Uterus (tissue), 4 donors: ENCODE measurements at places on chromosomes 7 and 10.

- no peak for DNase-seq
These were observed 131.9 kb downstream of the SDK1 start for GRCh38 chr7:3432911-3433310.

GRCh38 chr10:116620423-116621400, at the start of gene PNLIPRP2:
Gene PNLIPRP2, plus strand, starts transcription at chr10:116620953.
- DNase-seq: no peak

GRCh38 chr10:34794835-34795234, 20.3 kb downstream of the PARD3 start:
- no peak for DNase-seq

DNA sequence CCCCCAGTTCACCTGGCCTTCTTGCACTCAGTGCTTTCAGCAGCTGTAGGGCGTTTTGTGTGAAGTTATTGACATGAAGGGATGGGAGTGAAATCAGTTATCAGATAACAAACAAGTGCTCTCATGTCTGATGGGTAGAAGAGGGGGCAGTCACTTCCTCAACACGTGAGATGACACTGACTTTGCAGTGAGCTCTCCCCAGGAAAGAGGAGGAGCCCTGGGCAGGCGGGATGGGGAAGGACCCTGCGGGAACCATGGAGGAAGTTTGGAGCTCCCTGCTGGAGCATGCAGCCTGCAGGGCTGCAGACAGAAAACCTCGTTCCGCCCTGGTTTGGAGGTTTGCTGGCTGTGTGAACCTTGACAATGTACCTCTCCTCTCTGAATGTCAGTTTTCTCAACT, 38.7 kb downstream of the GPR26 start:
- DNase-seq: no peak

DNA sequence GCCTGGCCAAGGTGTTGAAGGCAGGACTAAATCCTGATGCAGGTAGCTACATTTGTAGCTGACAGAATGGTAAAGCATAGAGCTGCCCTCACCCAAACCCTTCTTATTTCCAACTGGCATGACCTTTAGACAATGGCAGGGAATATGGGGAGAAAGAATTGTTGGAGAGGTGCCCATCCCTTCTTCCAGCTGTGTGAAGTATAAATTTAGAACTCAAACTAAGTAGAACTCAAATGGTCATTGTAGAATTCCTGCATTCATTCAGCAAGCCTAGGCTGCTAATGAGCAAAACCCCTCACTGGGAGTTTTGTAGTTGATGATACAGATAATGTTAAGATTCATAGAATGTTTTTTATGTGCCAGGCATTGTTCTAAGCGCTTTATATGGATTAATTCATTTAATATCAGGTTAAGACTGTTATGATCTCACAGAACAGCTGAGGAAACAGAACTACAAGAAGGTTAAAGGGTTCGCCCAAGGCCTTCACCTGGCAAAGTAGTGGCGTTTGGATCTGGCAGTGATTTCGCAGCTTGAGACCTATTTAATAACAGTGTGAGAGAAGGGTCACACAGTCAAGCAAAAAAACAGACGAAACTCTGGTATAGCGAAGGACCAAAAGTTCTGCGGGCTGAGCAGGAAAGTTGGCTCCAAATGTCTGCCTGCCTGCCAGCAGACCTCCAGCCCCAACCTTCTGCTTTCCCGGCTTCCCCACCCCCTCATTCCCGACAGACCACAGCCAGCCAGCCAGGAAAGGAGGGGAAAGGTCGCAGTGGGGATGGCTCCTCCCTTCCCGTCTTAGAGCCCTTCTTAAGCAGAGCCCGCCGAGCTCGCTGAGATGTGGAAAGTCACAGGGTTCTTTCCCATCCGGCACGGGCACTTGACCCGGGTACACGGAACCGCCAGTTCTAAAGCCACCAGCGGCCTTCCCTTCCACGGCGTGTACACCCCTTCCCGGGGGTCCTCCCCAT, 1.6 kb upstream of the HILPDA start:
- DNase-seq: peak; percentile 92

GRCh38 chr10:49364051-49364450, 31.8 kb downstream of the DRGX start:
- DNase-seq: no peak

DNA sequence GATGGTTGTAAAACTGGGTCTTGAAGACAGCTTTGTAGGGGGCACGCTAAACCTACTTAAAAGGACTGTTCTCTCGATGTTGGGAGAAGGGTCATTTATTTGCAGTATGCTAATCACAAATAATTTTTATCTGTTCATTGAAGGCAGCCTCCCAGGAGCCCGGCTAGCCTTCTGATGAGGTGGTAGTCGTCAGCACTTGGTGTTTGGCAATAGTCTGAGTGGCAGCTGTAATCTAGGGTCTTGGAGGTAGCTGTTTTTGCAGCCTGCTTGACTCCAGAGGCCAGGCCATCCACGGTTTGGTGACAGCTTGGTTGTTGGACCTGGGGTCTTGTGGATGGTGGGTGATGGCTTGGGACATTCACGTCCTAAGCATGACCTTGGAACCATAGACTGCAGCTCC, 2.2 kb downstream of the GTF2IRD1 start:
- no peak for DNase-seq

DNA sequence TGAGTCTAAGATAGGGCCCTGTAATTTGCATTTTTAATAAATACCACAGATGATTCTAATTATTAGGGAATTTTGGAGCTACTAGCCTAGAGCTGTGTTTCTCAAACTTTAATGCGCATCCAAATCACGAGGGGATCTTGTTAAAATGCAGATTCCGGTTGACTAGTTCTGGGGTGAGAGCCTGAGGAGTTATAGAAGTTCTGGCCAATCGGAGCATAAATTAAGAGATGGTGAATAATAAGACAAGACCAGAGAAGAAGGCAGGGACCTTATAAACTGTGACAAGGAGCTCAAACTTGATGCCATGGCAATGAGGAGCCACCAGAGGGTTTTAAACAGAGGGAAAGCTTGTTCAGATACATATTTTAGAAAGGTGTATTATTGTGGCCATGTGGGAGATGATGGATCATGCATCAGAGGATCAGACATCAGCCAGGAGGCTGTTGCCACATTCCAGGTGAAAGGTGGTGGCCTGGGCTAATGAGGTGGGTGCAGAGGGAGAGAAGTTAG, 29.7 kb upstream of the TLX1 start:
- no peak for DNase-seq

- no peak for DNase-seq
These were observed 28.2 kb upstream of the SEMA3D start for GRCh38 chr7:85215098-85215497.

GRCh38 chr10:106479636-106480035, 684.9 kb downstream of the SORCS1 start:
- DNase-seq: no peak

DNA sequence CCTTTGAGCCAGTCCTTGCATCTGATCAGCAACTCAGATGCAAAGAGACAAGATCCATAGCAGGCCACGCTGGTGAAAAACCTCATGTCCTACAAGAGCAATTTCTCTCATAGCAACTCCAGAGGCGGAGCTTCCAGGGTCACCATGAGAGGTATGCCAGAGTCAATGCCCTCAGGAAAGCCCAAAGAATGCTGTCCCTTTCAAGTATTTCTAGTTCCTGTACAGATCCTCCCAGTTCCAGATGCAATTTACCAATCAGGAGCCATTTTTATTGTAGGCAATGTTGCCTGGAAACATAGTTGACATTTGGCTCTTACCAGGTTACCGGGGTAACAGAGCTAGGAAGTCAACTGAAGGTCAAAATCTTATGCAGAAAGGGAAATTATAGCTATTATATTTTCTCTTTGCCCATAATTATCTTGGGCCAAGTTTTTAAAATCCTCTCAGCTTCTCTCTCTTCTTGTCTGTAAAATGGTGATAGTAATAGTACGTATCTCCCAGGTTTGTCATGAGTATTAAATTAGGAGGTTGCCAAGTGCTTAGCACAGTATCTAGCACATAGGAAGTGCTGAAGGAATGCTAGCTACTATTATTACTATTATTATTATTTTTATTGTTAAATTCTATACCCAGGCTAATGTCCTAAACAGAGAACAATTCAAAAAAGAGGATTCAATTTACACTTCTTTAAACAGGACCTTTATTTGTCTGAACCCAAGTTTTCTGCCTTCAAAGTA, 46.3 kb upstream of the TM9SF3 start:
- DNase-seq: no peak

DNA sequence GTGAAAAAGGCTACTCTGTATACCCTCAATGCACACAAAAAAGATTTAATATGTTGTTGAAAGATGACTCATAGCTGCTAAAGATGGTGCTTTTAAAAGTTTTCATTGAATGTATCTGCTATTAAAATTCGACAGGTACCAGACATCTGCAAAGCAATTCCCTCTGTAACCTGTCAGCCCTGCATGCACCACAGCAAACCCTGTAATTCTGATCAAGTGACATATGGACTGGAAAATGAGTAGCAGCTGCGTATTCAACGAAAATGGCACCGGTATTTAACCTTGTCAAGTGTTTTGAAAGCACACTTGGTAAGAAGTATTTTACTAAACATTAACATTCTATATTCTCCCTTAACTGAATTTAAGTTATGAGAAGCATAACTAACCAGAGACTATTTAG, 58.2 kb upstream of the PTPRN2 start:
- DNase-seq: no peak

- DNase-seq: no peak
These were observed 6.9 kb upstream of the GSTK1 start for GRCh38 chr7:143256325-143256724.

- DNase-seq: no peak
These were observed 526.7 kb upstream of the FZD8 start for GRCh38 chr10:36168777-36169176.

DNA sequence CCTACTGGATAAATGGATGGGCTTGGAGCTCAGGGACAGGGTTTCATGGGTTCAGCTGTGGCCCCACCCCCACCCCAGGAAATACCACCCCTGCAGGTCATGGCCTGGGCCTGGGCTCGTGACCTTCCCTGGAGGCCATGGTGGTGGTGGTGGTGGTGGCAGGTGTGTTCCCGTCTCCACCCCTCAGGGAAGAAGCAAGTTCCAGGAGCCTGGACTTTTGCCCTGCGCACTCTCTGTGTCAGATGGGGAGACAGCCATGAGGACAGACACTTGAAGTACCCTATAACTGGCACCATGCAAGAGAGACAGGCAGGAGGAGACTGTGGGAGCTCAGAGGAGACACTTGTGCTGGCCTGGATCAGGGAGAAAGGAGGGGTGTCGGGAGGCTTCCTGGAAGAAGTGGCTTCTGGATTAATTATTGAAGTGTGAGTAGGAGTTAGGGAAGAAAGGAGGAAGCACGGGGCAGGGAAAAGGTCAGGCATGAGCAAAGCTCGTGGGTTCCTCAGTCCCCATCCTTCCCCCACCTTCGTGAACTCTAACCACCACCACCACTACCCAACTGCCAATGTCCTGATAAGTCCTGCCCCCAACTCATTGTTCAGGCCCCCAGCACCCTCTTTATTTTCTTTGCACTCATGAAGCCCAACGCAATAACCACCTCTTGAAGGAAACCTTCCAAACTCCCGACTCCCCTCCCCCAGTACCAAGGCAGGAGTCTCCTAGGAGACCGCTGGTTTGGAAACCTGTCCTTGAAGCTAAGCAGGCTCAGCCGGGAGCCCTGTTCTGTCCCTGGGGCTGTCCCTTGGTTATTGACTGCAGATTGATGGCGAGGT, 8.9 kb downstream of the SH2B2 start:
- no peak for DNase-seq

DNA sequence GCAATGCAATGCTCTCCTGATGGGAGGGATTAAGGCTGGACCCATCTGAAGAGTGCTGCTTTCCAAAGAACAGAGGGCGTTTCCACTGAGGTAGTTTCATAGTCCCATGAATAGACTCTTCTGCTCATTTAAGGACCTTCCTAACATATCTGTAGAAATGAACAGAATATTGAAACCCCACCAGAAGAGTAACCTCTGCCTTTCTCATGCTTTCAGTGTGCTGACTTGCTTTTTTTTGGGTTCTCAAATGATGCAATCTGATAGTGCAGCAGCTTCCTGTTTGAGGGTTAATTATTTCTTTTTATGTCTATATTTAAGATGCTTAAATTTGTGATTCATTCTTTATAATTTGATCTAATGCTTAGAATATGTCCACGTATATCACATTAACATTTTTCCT, 82.2 kb downstream of the GATA3 start:
- no peak for DNase-seq

DNA sequence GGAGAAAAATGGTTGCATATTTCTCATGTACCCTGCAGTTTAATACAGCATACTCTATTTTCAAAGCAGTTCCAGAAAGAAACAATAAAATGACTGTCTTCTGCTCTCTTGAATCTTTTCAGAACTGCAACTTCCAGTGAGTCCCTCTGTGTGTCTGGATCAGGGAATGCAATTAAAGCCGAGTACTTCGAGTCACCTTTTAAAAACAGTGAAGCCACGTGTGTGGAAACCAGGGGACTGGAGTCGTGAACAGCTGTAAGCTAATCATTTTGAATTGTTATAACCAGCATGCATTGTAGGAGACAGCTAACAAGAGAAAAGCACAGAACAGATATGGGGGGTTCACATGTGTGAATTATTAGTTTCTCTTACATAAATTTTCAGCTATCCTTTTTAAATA, 109.1 kb downstream of the CPED1 start:
- DNase-seq: no peak

GRCh38 chr10:96719850-96720421, 378 bp downstream of the PIK3AP1 start:
- DNase-seq: no peak

DNA sequence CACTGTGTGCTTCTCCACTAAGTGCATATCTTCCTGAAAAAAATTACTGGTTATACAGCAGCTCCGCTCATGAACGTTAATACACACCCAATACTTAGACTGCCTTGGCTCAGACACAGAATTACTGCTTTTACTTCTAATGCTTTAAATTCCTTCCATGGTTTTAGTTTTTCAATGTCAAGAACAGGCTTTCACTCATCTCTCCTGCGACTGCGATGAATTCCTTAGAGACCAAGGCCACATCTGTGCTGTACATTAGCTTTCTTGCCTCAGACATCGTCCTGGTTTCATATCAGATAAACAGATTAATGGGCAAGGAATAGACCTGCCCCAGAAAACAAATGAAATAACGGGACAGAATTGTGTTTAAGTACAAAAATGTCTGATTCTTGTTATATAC, 120.2 kb downstream of the CYP26A1 start:
- no peak for DNase-seq

DNA sequence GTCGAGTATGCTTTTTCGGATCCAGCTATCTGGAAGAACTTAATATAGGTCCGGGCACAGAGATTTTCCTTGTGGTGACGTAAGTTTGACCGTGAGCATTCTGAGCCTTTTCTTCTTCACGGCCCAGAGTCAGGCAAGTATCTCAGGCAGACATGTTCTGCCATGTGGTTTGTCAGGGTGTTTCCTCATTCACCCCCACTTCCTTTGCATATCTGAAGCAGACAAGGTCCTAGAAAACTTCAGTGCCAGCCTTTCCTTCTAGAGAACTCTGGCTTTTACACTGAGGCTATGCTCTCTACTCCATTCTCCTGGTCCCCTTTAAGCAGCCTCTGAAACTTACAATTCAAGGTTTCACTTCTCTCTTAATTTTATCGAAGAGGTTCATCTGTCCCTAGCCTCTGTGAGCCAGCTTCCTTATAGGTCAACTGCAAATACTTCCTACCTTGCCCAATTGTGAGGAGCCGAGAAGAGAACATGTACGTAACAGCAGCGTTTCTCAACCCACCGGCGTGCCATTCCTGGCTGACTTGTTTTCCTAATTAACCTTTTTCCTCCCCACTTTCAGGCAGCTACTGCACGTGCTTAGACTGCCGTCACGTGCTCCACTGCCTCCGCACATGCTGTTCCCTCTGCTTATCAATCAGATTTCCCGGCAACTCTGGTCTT, 47.3 kb downstream of the CDCA7L start:
- no peak for DNase-seq
